ENCODE measurements at places on chromosomes 6 and 20.

GRCh38 chr6:154682633-154683125, 50.5 kb upstream of the SCAF8 start:
- DNase-seq: no peak

DNA sequence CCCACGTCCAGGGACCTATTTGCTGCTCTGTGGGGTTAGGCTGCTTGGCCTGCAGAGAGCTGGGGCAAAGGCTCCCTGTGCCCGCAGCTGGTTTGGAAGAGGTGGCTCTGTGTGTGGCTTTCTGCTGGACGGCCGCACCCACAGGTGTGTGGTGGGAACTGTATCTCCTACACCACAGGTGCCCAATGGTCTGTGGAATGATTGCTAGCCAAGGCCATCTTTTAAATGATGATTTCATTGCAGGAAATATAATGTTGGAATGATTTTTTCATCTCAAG, 178.4 kb downstream of the DLL1 start:
- no peak for DNase-seq

GRCh38 chr6:159984268-159984786, 15.4 kb downstream of the IGF2R start:
- no peak for DNase-seq

DNA sequence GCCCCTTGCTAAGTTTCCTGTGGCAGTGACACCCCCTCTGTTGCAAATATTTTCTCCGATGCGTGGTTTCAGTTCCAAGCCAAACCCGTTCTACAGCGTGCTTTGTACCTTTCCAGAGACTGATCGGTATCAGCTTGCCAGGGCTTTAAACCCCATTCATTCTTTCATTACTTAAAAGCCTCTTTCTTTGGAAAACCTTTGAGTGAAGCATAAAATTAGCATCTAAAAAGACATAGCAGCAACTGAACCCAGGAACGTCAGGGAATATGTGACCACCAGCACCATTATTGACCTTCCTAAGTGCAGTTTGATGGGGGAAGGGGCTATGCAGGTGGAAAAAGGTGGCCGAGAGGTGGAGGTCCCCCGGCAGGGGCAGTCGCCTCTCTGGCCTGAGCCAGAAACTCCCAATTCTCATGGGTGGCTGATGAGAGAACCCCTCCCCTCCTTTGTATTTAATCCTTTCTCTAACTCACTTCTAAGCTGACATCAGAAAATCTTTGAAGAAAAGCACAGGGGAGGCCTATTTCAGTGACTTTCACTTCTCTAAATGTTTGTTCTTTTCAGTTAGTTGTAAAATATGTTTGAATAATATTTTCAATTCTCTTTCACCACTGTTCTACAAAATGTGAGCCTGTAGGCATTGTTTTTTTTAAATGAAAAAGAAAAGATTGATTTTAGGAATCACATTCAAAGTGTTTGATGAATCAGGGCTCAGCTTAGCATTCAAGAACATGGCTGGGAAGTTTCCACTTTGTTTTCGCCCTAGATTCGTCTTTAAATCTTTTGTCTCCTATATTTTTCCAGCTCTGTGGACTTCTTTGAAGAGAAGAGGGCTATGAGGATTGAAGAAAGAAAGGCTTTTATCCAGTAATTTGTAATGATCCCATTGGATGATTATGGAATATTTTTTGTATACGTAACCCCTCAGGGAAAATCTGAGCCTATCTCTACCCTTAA, 89.2 kb downstream of the RSPH3 start:
- no peak for DNase-seq

DNA sequence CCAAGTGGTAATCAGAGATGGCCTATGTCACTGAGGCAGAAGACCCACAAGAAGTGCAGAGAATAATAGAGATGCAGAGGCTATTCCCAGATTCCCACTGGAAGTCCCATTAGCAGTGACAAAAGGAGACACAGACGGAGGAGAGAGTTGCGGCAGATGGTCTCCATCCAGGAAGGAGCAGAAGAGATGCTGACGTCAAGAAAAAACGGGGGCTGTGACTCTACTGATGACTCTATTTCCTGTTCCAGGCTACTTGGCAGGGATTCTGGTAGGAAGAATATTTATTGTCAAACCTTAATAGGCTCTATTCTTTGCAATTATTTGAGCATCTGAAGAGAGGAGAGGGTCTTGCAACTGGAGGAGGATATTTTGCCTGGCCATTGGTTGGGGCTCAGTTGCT, 246.0 kb upstream of the ECI2 start:
- no peak for DNase-seq

- no peak for DNase-seq
These were observed 10.3 kb upstream of the MAPK13 start for GRCh38 chr6:36120018-36120417.

- DNase-seq: peak; percentile 76
These were observed at the start of gene NINL for GRCh38 chr20:25584905-25585704. Gene NINL, minus strand, starts transcription at chr20:25585531. Its CDS starts 58,944 bp downstream, at chr20:25526587.

DNA sequence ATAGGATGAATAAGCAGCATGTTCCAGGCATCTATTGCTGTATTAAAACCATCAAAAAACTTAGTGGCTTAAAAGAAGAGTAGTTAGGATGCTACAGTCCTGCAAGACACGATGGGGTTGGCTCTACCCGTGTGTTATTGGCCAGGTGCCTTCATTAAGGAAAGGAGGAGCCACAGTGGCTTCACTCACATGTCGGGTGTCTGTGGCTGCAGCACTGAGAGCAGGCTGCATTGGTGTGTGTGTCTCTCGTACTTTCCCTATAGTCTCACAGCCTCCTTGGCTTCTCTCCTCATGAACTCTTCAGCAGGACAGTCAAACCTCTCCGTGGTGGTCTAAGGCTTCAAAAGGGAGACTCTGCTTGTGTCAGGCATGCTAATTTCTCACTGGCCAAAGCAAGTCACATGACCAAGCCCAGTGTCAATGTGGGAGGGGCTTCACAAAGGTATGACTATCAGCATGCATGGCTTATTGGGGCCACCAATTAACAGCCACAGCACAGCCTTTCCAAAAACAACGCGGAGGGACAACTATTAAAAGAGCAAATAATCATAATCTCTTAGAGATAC, 402.8 kb downstream of the KIF16B start:
- no peak for DNase-seq

DNA sequence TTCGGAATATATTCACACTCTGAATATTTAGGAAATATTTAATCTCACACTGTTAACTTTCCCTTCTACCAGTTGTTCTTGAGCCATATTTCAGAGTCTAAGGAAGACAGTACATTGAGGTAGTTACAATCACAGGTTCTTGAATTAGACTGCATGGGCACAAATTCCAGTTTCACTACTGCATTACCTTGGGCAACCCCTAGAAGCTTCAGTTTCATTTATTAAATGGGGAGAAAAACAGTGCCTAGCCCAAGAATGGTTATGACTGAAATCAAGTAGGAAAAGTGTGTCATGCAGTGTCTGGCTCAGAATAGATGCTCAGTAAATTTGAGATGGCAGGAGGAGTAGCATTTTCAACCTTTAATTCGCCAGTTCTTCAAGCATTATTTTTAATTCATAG, 124.5 kb upstream of the SAMD5 start:
- no peak for DNase-seq

- DNase-seq: no peak
These were observed 750.0 kb downstream of the TBC1D32 start for GRCh38 chr6:120584111-120584760.

DNA sequence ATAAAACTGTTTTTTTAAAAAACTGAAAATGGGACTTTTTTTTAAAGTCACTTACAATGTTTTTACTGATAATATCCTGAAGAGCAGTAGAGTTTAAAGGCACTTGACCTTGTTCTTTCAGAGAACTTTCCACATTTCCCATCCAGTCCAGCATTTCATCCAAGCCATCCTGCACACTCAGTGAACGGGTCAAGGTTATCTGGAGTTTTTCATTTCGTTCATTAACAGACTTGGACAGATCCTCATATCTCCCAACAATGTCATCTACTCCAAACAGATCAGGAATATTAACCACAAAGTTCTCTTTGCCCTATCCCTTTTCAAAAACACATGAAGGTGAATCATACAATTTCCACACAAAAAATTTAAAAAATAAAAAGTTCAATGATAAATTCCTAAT, 69.1 kb downstream of the DST start:
- DNase-seq: no peak

GRCh38 chr6:4591218-4591617, 185.0 kb upstream of the CDYL start:
- no peak for DNase-seq

DNA sequence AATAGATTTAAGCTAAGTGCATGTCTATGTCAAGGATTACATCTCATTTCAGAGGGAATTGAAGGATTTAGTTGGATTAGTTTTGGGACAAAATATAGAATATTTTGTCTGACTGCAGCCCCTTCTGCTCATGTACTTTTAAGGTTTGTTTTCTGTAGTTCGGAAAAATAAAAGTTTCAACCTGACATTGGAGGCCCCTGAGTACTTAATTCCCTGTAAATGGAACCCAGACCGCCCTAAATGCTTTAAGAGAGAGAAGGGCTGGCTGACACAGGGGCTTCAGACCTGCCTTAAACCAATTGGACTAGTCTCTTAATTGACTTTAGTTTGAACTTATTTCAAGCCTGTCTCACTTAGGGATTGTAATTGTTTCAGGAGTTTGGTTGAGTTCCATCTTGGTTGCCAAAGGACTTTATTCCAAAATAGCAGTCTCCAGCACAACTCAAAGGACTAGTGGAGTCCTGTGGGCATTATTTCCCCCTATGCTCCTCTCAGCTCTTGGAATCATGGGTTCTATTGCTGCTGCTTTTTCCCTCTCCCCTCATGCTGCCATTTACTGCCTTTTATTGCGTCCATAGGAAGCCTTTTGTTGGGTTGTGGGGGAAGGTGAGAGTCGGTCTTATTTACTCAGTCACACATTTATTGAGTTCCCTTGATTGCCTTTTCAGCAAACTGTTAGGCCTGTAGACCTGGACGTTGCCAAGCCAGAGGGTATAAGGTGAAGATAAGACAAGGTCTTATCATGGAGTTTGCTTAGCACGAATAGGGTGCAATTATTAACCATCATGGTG, 14.5 kb downstream of the BRD2 start:
- DNase-seq: no peak

DNA sequence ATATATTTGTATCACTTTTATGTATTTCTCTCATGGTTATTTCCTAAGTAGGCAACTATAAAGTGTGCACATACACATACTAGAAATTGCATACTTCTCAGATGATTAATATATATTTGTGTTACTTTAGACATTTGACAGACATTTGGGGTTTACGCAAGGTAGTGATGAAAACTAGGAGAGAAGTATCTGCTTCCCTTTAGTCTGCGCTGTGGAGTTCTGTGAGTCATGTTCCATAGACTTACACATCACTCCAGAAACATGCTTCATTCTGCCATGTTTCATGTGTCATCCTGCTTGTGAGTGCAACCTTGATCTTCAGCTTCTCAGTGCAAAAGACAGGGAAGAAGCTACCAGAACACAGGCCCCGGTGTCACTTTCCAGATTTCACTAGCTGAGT, 200.7 kb upstream of the BMP2 start:
- DNase-seq: no peak

DNA sequence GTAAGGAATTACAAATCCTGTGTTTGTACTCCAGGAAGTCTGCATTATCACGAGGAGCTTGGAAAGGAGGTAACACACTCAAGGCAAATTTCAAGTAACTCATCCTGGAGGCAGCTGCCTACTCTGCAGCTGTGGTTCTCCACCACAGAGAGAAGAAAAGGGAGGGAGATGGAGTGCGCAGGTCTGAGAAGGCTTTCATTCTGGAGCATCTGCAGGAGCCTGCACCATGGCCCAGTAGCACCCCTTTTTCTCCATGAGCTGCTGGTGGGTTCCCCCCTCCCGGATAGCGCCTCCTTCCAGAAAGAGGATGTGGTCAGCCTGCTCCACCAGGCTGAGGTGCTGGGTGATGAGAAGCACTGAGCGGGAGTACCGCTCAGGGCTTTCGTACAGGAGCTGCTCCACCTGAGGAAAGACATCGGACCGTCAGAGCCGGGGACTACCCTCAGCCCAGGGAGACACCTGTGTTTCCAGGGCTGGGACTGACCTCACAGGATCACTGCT, 1.6 kb upstream of the PSMB8 start:
- DNase-seq: no peak

- DNase-seq: no peak
These were observed 131.2 kb downstream of the PLEKHG1 start for GRCh38 chr6:150730801-150731457.

GRCh38 chr6:150203378-150203777, 60.5 kb downstream of the PPP1R14C start:
- no peak for DNase-seq

- no peak for DNase-seq
These were observed 24.8 kb upstream of the FOXQ1 start for GRCh38 chr6:1287103-1287591.

All from ACHN (cell line).